ENCODE measurements at places on chromosomes 13 and 19. TPM values are rescaled to one million over a fixed set of nuclear protein-coding genes. Genes with fewer than 3 reads are reported as not detected.

GJB6 gene
- total RNA-seq = 66.6 TPM

DCLK1 gene
- 11.7 TPM for total RNA-seq

GRK1 gene
- not detected for total RNA-seq

DNA sequence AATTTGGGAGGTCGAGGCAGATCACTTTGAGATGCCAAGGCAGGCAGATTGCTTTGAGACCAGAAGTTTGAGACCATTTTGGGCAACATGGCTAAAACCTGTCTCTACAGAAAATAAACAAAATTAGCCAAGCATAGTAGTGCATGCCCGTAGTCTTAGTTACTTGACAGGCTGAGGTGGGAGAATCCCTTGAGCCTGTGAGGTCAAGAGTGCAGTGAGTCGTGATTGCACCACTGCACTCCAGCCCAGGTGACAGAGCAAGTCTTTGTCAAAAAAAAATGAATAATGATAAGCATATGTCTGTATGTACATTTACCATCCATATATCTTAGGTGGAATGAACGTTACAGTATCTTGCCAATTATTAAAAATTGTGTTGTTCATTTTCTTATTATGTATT, 2447.7 kb downstream of the PCDH9 start:
- DNase-seq = no peak

GRCh38 chr19:8041531-8041931, 11.0 kb upstream of the CCL25 start:
- no peak for DNase-seq

- DNase-seq = no peak
These were observed 406.3 kb downstream of the COG6 start for GRCh38 chr13:40061466-40062450.

DNA sequence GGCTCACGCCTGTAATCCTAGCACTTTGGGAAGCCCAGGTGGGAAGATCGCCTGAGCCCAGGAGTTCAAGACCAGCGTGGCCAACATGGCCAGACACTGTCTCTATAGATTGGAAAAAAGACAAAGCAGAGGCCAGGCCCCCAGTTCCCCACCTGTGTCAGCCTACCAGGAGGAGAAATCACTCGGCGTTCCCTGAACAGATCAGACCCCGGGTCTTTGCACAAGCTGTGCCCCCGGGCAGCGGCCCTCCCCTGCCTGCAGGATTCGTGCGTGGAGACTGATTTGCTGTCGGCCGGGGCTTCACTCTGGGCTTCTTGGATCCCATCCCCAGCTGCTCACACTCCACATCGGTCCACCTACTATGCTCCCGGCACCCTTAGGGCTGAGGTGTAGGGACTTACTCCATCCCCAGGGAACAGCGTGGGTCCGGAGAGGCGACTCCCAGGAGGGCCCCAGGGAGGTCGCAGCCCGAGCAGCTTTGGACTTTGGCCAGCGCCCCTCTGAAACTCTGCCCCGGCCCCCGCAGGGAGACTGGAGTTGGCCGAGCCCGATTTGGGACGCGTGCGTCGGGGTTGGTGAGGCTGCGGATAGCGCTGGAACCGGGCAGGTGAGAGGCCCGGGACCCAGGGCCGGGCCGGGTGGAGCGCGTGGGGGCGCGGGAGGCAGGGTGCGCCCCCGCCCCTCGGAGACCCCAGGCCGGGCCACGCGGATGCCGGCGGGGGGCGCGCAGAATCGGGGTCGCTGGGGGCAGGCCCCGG, 515 bp upstream of the EFNA2 start:
- peak; percentile 64 for DNase-seq

DNA sequence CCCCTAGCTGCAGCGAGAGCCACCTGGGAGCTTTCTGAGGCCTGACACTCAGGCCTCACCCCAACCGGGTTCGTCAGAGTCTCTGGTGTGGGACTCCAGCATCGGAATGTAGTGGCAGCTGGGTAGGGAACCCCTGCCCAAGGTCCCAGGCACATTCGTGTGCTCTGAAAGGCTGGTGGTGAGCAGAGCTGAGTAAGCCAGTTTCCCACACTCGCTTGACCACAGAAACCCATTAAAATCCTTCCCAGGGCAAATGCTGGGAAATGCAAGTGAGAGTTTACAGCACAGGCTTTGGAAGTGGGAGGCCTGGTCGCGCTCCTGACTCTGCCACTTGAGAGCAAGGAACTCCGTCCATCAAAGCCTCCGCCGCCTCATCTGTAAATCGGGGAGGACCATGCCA, 4.2 kb downstream of the TRAPPC6A start:
- DNase-seq = no peak

DNA sequence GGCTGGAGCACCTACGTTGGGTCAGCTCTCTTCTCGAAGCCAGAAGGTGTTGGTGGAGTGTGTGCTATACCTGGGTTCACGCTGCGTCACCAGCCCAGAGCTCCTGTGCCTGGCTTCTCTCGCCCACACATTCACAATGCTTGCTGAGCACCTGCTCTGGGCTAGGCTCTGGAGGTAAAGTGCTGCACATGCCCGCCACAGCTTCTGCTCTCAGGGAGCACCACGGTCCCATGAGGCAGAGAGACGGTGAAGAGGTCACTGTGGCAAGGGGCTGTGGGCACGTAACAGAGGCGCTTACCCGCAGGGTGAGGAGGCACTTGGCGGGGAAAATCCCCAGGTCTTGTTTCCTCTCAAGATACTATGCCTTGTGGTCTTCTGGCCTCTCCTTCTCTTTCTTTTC, 174.2 kb downstream of the TEX29 start:
- DNase-seq = peak; percentile 65
